ENCODE measurements at places on chromosomes 7 and 10.
A peak's percentile ranks its signal among the peaks of the same experiment; 100 is the strongest.

GRCh38 chr7:9945857-9946256 lies 1027.8 kb upstream of the PHF14 start:
- DNase-seq = peak; percentile 95

DNA sequence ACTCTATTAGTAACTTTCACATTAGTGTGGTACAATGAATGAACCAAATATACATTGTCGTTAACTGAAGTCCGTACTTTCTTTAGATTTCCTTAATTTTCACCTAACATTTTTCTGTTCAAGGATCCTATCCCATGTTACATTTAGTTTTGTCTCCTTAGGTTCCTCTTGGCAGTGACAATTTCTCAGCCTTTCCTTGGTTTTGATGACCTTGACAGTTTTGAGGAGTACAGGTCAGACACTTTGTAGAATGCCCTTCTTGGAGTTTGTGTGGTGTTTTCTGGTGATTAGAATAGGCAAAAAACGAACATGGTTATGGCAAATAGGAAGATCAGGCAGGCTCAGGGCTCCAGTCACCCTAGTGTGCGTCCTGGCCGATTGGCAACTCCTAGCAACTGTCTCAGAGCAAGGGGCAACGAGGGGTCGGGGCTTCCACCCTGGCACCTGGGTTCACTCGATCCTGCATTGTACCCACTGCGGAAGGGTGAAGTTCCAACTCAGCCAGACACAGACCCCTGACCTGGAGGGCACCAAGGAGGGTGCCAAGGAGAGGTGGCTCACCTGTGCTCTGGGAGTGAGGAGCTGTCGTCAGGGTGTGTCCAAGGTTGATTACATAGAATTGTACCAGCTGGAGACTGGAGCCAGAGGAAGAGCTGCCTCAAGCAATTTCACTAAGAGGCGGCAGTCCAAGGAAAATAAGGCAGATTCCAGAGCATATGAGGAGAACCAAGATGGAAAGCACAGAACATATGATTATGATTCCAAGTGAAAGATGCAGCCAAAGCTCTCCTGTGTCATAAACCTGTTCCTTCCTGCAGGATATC lies 37.5 kb downstream of the PAPSS2 start:
- DNase-seq = no peak

GRCh38 chr7:156360835-156361234 lies 279.7 kb upstream of the RNF32 start:
- no peak for DNase-seq

- no peak for DNase-seq
These were observed 47.3 kb upstream of the OIT3 start for GRCh38 chr10:72846238-72846637.

- DNase-seq = peak; percentile 98
These were observed 237.7 kb downstream of the USP6NL start for GRCh38 chr10:11373717-11374171.

GRCh38 chr7:23001610-23002009 lies 12.3 kb downstream of the HYCC1 start:
- no peak for DNase-seq

GRCh38 chr10:97037365-97038361 lies 148.1 kb downstream of the SLIT1 start:
- DNase-seq = peak; percentile 77

DNA sequence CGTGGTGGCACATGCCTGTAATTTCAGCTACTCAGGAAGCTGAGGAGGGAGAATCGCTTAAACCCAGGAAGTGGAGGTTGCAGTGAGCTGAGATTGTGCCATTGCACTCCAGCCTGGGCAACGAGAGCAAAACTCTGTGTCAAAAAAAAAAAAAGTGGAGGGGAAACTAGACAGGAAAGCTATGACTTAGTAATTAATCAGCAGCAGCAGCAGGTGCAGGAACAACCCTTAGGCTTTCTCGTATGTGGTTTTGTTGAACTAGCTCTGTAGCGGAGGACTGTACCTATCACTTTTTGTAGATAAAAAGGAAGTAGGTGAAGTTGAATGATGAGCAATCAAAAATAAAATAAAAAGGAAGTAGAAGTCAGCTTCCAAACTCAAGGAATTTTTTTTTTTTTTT lies 76.9 kb upstream of the KMT2C start:
- DNase-seq = peak; percentile 30

- DNase-seq = peak; percentile 19
These were observed 23.4 kb upstream of the DMTF1 start for GRCh38 chr7:87128861-87129267.

- DNase-seq = no peak
These were observed 511.0 kb upstream of the COBL start for GRCh38 chr7:51827631-51828030.

DNA sequence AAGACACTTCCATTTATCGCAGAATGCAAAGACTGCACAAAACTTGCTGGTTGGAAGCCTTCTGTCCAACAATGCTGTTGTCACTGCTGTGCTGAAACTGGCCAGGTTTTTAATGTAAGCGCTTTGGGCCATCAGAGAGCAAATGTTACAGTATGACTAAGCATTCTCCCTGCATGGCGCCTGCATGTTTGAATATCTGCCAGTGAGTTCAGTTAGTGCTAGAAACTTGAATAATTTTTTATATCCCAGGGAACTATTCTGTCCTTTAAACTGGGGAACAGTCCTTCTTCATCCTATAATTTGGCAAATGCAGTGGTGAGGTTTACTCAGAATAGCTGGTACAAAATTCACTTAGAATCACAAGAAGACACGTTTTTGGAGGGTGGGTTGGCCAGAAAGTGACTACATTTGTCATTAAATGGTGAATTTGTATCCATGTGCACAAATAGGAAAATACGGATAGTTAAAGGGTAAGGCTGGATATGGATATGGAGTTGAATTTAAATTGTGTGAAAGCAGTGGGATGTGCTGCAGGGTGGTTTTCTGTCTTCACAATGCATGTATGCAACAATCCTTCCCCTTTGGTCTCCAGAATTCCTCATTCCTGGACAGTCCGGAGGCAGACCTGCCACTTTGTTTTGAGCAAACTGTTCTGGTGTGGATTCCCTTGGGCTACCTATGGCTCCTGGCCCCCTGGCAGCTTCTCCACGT lies 1.7 kb downstream of the ABCC2 start:
- no peak for DNase-seq

- no peak for DNase-seq
These were observed 219.9 kb downstream of the SUGCT start for GRCh38 chr7:40354711-40355110.

- no peak for DNase-seq
These were observed 3.1 kb downstream of the INA start for GRCh38 chr10:103280031-103280430.

DNA sequence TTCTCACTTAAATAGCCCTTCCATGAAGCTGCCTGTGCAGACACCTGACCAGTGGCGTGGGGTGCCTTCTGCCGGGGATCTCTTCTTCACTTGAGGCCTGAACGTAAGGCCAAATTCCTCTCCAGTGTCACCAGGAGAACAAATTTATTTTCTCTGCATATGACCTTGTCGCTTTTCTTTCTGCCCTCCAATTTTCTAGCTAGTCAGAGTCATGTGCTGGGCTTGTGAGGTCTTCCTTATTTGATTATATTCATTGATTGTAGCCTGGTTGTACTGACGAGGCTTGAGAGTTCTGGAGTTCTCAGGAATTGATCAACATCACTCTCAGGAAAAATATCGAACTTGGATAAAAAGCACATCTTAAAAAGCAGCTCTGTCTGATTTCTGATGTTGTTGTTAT lies 255.7 kb downstream of the BUB3 start:
- DNase-seq = no peak

GRCh38 chr10:113038183-113038582 lies 88.1 kb downstream of the TCF7L2 start:
- DNase-seq = no peak

DNA sequence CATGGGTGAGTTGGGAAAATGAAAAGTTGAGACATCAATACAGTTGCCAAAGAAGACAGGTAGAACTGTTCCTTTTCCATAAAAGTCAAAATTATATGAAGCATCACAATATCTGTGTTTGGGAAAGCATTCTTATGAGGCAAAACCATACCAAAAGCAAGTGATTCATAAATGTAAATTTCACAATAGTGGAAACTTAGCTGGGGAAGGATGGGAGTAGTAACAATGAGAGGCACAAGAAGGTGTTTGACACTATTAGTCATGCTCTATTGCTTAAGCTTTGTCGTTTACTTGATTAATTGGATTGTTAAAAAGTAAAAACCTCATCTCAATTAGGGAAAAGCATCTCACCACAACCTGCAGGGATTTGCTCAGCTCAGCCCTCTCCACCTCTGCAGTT lies 240.2 kb downstream of the C7orf25 start:
- DNase-seq = no peak

- DNase-seq = peak; percentile 18
These were observed 22.2 kb upstream of the BAIAP2L1 start for GRCh38 chr7:98423043-98423442.

GRCh38 chr10:29529146-29529545 lies 105.6 kb downstream of the SVIL start:
- no peak for DNase-seq

DNA sequence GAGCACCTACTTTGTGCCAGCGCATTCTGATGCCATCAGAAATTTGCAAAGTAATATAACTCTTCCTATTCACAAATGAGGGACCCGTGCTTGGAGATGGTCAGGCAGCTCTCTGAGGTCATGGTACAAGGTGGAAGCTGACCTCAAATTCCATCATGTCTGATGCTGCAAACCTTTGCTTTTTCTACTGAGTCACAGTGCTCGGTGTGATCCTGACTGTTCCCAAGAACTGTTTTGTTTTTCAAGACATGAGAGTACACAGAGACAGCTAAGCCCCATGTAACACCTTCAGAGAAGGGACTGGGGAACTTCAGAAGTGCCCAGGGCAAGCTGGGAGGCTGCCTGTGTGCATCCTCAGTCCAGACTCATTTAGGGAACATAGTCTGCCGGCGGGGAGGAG lies 111.3 kb downstream of the FRMD4A start:
- DNase-seq = no peak

- no peak for DNase-seq
These were observed 198.8 kb downstream of the BMPER start for GRCh38 chr7:34104115-34104514.

DNA sequence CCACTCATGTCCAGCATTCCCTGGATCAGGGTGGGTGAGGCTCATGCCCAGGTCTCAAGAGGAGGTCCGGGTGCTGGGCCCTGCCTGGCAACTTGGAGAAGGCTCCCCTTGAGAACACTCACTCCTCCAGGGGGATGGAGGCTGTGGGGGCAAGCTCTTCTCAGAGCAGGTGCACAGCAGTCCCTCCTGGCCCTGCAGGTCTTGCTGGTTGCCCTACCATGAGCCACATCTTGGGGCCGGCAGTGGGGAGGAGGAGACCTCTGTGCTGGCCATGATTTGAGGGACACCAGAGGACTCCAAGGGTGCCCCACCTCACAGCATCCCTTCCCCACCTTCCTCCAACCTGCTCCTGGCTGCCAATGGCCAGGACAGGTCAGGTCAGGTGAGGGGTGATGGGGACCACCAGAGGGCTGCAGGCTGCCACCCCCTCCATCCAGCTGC lies 87.4 kb upstream of the RET start:
- DNase-seq = no peak

DNA sequence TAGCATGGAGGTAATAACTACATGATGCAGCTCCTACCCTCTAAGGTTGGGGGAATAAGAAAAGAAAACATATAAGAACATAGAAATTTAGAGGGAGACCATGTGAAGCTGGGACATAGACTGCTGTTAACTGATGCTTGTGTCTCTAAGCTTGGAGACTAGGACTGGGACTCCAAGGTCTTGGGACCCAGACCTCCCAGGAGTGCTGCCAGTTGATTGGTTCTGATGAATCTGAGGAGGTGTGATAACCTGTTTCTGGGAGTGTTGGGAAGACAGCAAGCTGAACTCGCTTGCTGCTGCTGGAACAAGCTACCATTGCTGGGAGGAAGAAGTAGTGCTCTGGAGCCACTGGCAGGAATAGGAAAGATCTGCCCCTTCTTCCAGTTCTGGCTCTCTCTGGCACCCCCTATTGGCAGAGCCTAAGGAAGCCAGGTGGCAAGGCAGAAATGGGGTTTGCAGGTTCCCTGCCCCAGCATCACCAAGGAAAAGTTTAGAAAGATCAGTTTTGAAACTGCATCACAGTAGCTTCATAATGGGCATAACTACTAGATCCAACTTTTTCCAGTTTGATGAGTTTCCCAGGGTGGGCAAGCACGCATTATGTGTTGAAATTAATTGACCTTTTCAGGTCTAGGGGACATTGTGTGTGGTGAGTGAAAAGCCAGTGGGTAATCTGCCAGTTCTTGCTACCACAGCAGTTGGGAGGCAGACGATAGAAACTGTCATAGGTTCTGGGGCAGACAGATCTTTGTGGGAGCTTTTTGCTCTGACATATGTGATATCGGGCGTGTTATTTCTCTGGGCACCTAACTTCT lies 140.7 kb downstream of the SND1 start:
- peak; percentile 34 for DNase-seq

DNA sequence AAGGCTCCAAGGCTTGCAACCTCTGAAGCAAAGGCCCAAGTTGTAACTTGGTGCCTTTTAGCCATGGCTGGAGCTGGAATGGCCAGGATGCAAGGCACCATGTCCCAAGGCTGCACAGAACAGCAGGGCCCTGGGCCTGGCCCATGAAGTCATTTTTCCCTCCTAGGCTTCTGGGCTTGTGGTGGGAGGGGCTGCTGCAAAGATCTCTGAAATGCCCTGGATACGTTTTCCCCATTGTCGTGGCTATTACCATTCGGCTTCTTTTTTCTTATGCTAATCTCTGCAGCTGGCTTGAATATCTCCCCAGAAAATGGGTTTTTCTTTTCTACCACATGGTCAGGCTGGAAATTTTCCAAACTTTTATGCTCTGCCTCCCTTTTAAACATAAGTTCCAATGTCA lies 234.2 kb downstream of the CDK14 start:
- no peak for DNase-seq

GRCh38 chr10:83205861-83206260 lies 933.4 kb upstream of the GHITM start:
- no peak for DNase-seq

Data from NCI-H146 (cell line).